ENCODE measurements at places on chromosomes 1 and 21. TPM values are rescaled to one million over a fixed set of nuclear protein-coding genes. Genes with fewer than 3 reads are reported as not detected.

DNA sequence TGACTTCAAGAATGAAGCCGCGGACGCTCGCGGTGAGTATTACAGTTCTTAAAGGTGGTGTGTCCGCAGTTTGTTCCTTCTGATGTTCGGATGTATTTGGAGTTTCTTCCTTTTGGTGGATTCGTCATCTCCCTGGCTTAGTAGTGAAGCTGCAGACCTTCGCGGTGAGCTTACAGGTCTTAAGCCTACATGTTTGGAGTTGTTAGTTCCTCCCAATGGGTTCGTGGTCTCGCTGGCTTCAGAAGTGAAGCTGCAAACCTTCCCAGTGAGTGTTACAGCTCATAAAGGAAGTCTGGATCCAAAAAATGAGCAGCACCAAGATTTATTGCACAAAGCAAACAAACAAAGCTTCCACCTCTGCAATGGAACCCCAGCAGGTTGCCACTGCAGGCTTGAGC lies 14.7 kb downstream of the LDLRAD1 start:
- DNase-seq: no peak

- DNase-seq: no peak
Observed at GRCh38 chr1:6157528-6158174, 22.5 kb downstream of the CHD5 start.

GRCh38 chr1:18045203-18045602 lies 62.4 kb upstream of the IGSF21 start:
- DNase-seq: no peak

DNA sequence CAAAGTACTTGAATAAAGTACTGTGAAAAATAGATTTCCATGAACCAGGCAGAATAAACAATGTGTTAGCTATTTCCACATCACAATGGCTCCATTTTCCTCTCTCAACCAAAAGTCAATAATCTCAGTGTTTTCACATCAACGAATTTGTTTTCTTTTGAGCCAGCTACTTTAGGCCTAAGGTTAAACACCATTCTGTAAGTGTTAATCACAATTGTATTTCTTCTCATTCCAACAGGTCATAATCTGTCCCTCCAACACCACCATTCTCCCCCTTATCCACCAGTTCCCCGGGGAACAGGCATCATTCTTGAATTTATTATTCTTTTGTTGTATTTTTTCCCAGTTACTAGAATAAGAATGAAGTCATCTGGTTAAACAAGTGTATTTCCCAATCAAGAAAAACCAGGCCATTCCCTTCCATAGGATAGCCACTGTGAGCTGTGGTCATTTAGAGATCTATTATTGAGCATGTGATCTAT lies 66.2 kb upstream of the PALMD start:
- DNase-seq: no peak

Gene SMIM34
- total RNA-seq: not detected
